Body of pancreas (tissue), 4 donors: ENCODE measurements at places on chromosomes 6 and 20. TPM values are rescaled to one million over a fixed set of nuclear protein-coding genes. Genes with fewer than 3 reads are reported as not detected.

The ANGPT4 gene
- 0.66 TPM for total RNA-seq

The DEFB132 gene
- not detected for total RNA-seq

The NDUFAF4 gene
- 6.2 TPM for total RNA-seq

The ZBTB9 gene
- 1.8 TPM for total RNA-seq

The ADGRF5 gene
- 4.9 TPM for total RNA-seq

The NAPB gene
- total RNA-seq, result 9.9 TPM

The WRNIP1 gene
- total RNA-seq, result 61.0 TPM

The CCM2L gene
- total RNA-seq, result 3.4 TPM

The TRAPPC3L gene
- not detected for total RNA-seq

The BYSL gene
- 3.1 TPM for total RNA-seq

The TAGAP gene
- 2.3 TPM for total RNA-seq

The METTL24 gene
- total RNA-seq, result 2.3 TPM

The PI16 gene
- 0.33 TPM for total RNA-seq

The CRISP2 gene
- total RNA-seq, result not detected

The GPLD1 gene
- total RNA-seq, result 0.66 TPM

The SNRNP48 gene
- total RNA-seq, result 8.6 TPM

The RAET1G gene
- total RNA-seq, result not detected

The SGK2 gene
- 14.3 TPM for total RNA-seq

The SNX21 gene
- total RNA-seq, result 42.8 TPM

The VARS2 gene
- 16.6 TPM for total RNA-seq

The C20orf202 gene
- not detected for total RNA-seq

The TRIM27 gene
- total RNA-seq, result 69.2 TPM

The TREML1 gene
- not detected for total RNA-seq

The CAGE1 gene
- total RNA-seq, result not detected

The ZNF391 gene
- total RNA-seq, result 3.1 TPM

The RSPO3 gene
- total RNA-seq, result 1.6 TPM

The SLC2A10 gene
- total RNA-seq, result 95.3 TPM

The OR2J1 gene
- not detected for total RNA-seq

The TBX18 gene
- 0.52 TPM for total RNA-seq

The SRSF12 gene
- total RNA-seq, result 0.99 TPM

The HMGN4 gene
- 24.4 TPM for total RNA-seq

The UNC93A gene
- total RNA-seq, result not detected

The DCDC2 gene
- total RNA-seq, result 20.8 TPM

The EYA4 gene
- total RNA-seq, result 0.26 TPM

The NKAIN2 gene
- not detected for total RNA-seq

The HCRTR2 gene
- total RNA-seq, result not detected

The C20orf141 gene
- not detected for total RNA-seq

The KIFC1 gene
- total RNA-seq, result 0.66 TPM

The ANKRD66 gene
- total RNA-seq, result not detected

The GPR6 gene
- total RNA-seq, result not detected

The EBF4 gene
- total RNA-seq, result 9.6 TPM

The LAMA5 gene
- 115 TPM for total RNA-seq

The ID4 gene
- 72.5 TPM for total RNA-seq
